ENCODE measurements at places on chromosomes 7 and 10. TPM values are rescaled to one million over a fixed set of nuclear protein-coding genes. Genes with fewer than 3 reads are reported as not detected.

GRCh38 chr7:116524609-116525297 is at the start of gene CAV1:
Gene CAV1, plus strand, starts transcription at chr7:116525036. Its CDS starts 27 bp downstream, at chr7:116525063.
- peak; percentile 96 for DNase-seq

DPYSL4 gene
- polyA plus RNA-seq: 11.0 TPM

UCN3 gene
- polyA plus RNA-seq: not detected

DNA sequence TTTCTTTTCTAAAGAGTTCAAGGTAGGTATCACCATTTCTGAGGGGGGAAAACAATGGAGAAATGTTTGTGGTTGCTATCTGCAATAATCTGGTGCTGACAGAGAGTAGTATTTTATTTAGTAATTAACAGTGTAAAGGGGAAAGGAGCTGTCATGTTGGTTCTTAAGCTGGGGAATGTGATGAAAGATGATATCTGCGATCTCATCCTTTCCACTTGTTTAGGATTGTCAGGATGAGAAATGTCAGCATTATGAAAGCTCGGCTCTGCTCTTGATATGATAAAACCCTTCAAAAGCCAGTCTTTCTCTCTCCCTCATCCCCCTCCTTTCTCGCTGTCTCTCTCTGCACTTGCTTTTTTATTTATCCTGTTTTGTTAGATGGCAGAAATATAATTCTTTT is 106.1 kb downstream of the POU6F2 start:
- DNase-seq: no peak

DNA sequence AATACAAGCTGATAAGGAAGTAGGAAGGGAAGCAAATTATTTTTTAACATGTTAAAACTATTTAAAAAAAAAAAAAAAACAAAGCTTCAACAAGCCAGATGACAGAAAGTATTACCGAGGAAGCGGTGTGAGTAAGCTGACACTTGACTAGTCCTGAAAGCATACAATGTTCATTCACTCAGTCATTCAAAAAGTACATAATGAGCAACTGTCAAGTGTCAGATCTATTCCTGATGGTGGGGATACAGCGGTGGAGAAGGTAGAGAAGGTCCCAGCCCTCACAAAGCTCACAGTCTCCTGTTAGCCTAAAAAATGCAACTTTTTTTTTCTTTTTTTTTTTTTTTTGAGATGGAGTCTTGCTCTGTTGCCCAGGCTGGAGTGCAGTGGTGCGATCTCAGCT is 40.0 kb downstream of the RAPGEF5 start:
- no peak for DNase-seq

- DNase-seq: no peak
Measured at GRCh38 chr7:127981965-127982364, 49.3 kb downstream of the LRRC4 start.

DNA sequence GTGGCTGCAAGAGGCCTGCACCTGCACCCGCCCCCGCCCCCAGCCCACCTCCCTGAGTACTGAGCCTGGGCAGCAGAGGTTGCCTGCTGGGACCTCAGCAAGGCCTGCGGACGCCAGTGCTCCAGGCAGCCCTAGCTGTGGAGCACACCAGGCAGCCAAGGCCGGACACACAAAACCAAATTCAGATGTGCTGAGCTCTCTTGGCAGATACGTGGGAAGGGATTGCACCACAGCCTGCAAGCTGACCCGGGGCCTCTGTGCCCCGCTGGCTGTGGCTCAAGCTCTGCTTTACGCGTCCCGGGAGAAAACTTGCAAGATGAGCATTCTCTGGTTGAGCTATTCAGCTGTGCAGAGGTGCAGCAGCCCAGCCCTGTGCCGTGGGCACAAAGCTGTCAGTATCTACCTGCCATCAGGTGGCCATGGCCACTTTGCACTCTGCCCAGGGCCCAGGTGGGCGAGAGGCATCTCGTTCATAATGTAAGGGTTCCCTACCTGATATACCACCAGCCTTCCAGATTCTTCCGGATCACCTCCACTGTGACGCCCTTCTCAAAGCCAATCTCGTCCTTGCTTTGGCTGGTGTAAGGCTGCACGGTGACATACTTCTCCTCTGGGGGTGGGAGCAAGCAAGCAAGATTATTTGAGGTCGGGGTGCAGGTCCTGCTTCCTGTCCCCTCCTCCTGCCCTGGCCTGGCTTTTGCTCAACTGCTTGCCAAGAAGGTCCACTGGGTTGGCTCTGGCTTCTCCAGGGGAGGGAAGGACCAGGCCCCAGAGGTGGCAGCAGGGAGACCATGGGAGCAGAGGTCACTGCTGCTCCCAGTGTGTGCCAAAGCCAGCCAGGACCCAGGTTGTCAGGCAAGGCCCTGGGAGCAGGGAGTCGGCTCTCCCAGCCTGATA is 123.4 kb downstream of the NEURL1 start:
- DNase-seq: peak; percentile 83

H2AZ2 gene
- polyA plus RNA-seq: 163 TPM

CYP2C8 gene
- 0.11 TPM for polyA plus RNA-seq
